Osteocyte (in vitro differentiated cells): ENCODE measurements at places on chromosomes 4 and X. TPM values are rescaled to one million over a fixed set of nuclear protein-coding genes. Genes with fewer than 3 reads are reported as not detected.
A peak's percentile ranks its signal among the peaks of the same experiment; 100 is the strongest.

DNA sequence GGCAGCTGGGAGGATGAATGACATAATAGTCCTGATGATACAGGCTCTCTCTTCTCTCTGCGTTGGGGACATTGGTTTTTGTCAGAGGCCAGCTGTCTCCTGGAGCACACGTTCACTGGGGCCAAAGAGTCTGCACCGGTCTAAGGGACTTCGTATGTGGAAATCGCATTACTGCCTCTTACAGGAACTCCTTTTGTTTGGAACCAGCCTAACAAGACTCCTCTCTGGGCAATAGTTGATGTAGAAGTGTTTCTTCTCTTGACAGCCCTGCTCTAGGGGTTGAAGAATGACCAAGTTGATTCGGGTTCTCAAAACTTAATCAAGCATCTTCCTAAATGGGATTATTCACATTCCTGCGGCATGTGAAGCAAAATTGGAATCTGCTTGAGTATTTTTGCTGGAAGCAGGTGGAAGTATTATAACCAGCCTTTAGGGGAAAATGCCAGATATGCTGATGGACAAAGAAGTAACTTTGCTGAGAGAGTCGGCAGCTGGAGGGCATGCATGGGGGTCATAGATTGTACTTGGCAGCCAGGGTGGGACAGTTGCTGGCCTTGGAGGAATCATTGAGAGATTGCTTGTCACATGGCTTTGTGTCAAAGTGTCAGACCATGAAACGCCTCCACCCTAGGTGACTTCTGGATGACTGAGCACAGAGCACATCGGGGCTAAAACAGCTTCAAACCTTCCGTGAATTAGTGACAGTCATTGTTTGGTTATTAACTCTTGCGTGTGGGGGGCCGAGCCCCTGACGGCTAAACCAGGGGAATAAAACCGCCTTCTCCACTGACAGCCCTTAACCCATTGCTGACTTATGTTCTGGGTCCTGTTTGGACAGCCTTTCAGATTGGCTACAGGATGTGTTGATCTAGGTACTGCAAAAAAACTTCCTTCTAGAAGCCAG lies 34.4 kb upstream of the SLC34A2 start:
- no peak overlapping the region for H3K4me3 ChIP-seq
- no peak for DNase-seq
- H3K27ac ChIP-seq, result no peak overlapping the region
- H3K4me1 ChIP-seq, result no peaks in the 10 kb centered on the region
- no peaks in the 10 kb centered on the region for H3K36me3 ChIP-seq

GRCh38 chrX:1884446-1884845 lies 269.6 kb downstream of the ASMT start:
- H3K4me3 ChIP-seq, result no peak overlapping the region
- DNase-seq, result no peak
- H3K36me3 ChIP-seq, result no peaks in the 10 kb centered on the region
- H3K4me1 ChIP-seq, result no peaks in the 10 kb centered on the region

DNA sequence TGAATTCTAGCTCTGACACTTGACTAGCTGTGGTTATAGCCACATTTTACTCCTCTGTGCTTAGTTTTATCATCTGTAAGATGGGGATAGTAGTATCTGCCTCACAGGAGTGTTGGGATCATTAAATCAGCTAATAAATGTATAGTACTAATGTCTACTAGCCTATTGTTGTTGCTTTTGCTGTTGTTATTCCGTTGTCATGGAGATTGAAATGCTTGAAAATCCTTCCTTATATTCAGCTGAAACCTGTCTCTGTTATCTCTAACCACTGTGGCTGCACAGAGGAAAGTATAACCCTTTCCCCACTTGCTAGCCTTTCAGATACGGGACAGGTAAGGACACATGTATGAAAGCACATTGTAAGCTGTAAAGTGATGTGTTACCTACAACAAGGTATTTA lies 33.9 kb downstream of the CLCN5 start:
- no peak overlapping the region for H3K27ac ChIP-seq
- H3K4me1 ChIP-seq, result no peaks in the 10 kb centered on the region
- no peaks in the 10 kb centered on the region for H3K27me3 ChIP-seq

- peaks cover 10% of the 10 kb centered on the region for H3K4me1 ChIP-seq
- H3K4me3 ChIP-seq, result no peak overlapping the region
- H3K36me3 ChIP-seq, result no peaks in the 10 kb centered on the region
- no peak overlapping the region for H3K27ac ChIP-seq
- no peaks in the 10 kb centered on the region for H3K27me3 ChIP-seq
Observed at GRCh38 chrX:12210971-12211370, 72.7 kb downstream of the FRMPD4 start.

DNA sequence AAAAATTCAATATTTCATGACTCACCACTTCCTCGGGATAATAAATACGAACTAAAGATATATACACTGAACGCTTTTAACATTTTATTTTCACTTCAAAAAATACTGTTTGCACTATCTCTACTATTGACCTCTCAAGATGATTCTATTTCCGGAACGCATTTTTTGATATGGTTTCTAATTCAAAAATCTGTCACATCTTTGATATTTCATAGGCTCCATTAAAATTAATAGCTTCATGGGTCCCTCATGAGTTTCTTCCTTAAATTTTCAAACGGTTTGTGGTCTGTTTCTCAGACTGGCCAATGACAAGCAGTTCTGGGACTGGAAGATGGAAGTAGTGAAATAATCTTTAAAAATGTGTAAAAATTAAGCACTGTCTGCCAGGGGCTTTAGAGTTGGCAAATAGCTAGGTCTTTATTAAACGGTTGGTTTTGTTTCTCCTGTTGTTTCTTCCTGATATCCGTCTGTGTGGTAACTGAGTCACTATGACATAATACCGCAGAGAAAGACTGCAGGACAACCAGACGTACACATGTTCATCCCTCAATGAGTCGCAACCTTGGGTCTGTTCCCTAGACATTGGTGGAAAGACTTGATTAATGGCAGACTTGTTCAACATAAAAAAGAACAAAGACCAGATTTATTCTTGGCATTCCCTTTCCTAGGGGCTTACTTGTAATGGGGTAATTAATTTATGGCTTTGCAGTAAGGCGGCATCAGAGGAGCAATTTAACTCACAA lies 133.8 kb downstream of the PALLD start:
- DNase-seq, result no peak
- peak overlapping the region; percentile 99 for H3K27ac ChIP-seq
- H3K36me3 ChIP-seq, result no peaks in the 10 kb centered on the region
- H3K27me3 ChIP-seq, result no peaks in the 10 kb centered on the region

DNA sequence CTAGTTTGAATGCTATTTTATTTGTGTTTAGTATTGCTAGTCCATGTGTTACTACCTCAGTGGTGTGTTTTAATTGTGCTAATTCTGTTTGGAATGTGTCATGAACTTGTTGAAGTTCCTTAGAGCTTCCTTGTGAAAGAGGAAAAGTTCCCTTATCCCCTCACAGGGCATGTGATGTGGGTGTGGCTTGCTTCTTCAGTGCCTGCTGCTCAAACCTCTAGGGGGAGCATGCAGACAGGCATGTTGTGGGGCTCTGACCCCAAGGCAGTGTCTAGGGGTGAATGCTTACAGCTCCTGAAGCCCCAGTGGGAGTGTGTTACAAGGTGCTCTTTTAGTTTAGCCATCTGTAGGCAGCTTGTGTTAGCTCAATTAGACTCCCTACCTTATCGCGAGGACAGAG lies 86.5 kb downstream of the MAGED4 start:
- H3K4me3 ChIP-seq, result no peak overlapping the region
- no peaks in the 10 kb centered on the region for H3K36me3 ChIP-seq
- DNase-seq, result no peak
- H3K4me1 ChIP-seq, result no peaks in the 10 kb centered on the region
- no peak overlapping the region for H3K27ac ChIP-seq

DNA sequence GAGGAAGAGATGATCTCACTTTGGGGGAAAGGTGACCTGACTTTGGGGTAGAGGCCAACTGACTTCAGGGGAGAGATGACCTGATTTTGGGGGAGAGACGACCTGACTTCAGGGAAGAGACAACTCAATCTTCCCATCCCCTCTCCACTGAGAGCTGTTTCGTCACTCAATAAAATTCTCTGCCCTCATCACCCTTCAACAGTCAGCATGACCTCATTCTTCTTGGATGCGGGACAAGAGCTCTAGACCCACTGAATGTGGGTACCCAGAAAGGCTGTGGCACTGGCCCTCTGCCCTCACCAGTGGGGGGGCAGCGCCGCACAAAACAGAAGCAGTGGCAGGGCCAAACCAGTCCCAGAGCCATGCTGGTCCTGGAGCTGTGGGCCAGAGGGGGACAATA lies 34.6 kb downstream of the ATXN3L start:
- H3K36me3 ChIP-seq, result no peaks in the 10 kb centered on the region
- no peak overlapping the region for H3K4me3 ChIP-seq
- no peak overlapping the region for H3K27ac ChIP-seq
- H3K4me1 ChIP-seq, result peaks cover 61% of the 10 kb centered on the region
- no peak for DNase-seq
- H3K27me3 ChIP-seq, result no peaks in the 10 kb centered on the region

GRCh38 chr4:118801895-118802575 lies 33.9 kb downstream of the SEC24D start:
- DNase-seq, result no peak
- peaks cover 53% of the 10 kb centered on the region for H3K36me3 ChIP-seq
- no peaks in the 10 kb centered on the region for H3K27me3 ChIP-seq
- no peaks in the 10 kb centered on the region for H3K4me1 ChIP-seq

- no peaks in the 10 kb centered on the region for H3K27me3 ChIP-seq
- no peak overlapping the region for H3K27ac ChIP-seq
- no peaks in the 10 kb centered on the region for H3K4me1 ChIP-seq
- DNase-seq, result no peak
Observed at GRCh38 chr4:1499465-1499864, 93.2 kb upstream of the NKX1-1 start.

DNA sequence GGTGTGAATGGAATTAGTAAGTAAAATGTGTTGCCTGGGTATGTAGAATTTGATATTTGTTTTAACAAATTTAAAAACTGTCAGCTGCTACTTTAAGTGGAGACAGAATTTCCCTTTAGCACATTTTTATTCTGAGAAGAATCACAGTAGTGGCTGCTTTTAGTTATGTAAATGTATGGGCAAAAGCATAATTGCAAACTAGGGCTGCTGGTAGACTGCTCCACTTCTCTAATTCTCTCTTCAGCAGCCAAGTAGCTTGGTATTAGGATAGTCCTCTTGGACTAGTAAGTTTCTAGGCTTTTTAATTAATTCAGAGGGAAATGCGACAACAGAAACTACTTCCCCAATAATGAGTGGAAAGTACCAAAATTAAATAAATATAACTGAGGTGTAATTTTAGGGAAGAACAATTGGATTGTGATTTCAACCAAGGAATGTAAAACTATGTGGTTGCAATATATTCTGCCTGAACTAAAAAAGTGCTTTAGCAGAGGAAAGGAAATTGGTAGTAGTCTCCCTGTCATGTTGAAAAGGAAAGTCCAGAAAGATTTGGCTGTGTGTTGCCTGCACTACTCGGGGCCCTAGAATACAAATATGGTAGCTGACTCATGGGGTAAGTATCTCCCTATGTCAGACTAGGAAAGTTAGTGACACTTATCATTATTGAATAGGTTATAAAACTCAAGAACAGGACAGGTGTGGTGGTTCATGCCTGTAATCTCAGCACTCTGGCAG lies 9.2 kb upstream of the EIF4E start:
- no peaks in the 10 kb centered on the region for H3K27me3 ChIP-seq
- no peak for DNase-seq
- no peaks in the 10 kb centered on the region for H3K36me3 ChIP-seq

DNA sequence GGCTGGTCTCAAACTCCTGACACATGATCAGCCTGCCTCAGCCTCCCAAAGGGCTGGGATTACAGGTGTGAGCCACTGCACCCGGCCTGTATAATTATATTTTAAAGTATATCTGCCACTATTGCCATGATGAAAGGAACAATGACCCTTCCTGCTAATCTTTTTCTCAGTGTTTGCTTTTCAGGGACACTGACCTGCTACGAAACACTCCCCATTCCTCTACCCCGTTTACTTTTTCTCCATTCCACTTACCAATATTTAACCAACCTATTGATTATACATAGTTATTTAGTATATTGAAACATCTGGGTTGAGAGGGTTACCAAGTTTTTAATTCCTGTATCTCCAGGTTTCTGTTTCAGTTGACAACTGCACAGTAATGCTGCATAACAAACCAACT lies 331.9 kb upstream of the NDST3 start:
- H3K4me1 ChIP-seq, result no peaks in the 10 kb centered on the region
- no peaks in the 10 kb centered on the region for H3K36me3 ChIP-seq
- H3K27me3 ChIP-seq, result no peaks in the 10 kb centered on the region

GRCh38 chr4:152100379-152101201 lies 339.8 kb upstream of the GATB start:
- DNase-seq, result peak; percentile 51
- H3K27me3 ChIP-seq, result no peaks in the 10 kb centered on the region
- no peaks in the 10 kb centered on the region for H3K36me3 ChIP-seq
- no peak overlapping the region for H3K27ac ChIP-seq
- peaks cover 7% of the 10 kb centered on the region for H3K4me1 ChIP-seq
- no peak overlapping the region for H3K4me3 ChIP-seq

DNA sequence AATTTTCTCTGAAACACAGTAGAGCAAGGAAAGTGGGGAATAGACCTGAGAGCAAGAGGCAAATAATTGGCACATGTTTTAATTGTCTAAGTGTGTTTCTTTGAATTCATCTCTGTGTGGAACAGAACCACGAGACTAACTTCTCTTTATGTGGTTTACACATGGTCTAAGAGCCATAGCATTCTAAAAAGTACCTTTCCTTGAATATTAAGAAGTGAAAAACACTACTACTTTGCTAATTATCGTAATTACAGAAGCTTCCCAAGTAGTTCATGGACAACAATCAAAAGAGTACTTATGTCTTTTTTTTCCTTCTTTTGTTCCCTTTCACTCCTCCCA lies 2.9 kb upstream of the CYBB start:
- H3K4me1 ChIP-seq, result no peaks in the 10 kb centered on the region
- no peaks in the 10 kb centered on the region for H3K36me3 ChIP-seq

DNA sequence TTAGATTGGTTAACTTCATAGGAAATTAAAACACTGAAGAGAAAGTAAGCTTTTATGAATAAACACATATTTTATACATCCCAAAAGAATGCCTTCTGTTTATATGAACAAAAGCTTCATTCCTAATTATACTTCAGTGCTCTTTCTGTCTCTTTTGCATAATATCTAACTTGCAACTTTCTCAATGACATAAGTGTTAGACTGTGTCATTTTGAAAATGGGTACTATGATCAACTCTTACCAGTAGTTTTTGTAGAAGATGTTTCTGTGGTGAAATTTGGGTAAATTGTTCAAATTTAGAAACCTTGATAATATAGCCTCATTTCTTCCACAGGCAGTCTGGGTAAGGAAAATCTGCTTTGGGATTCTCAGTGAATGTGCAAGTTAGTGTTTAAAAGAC lies 991.4 kb downstream of the CCSER1 start:
- no peaks in the 10 kb centered on the region for H3K36me3 ChIP-seq
- peaks cover 5% of the 10 kb centered on the region for H3K27me3 ChIP-seq
- no peaks in the 10 kb centered on the region for H3K4me1 ChIP-seq
- H3K4me3 ChIP-seq, result no peak overlapping the region
- no peak for DNase-seq

- H3K27ac ChIP-seq, result no peak overlapping the region
- H3K4me3 ChIP-seq, result no peak overlapping the region
- peaks cover 13% of the 10 kb centered on the region for H3K4me1 ChIP-seq
Observed at GRCh38 chr4:182768838-182769237, 148.3 kb downstream of the DCTD start.

- no peaks in the 10 kb centered on the region for H3K27me3 ChIP-seq
- peaks cover 60% of the 10 kb centered on the region for H3K4me1 ChIP-seq
- no peak for DNase-seq
Observed at GRCh38 chrX:9467146-9467545, 2.3 kb downstream of the TBL1X start.

ADAMTS3 gene
- total RNA-seq, result 0.94 and 1.4 TPM in 2 replicates

SASH3 gene
- not detected in 2 replicates for total RNA-seq

JADE1 gene
- total RNA-seq, result 19.7 and 20.4 TPM in 2 replicates

TDO2 gene
- total RNA-seq, result not detected in 2 replicates

GLRB gene
- total RNA-seq, result 16.7 and 19.4 TPM in 2 replicates

TBCK gene
- total RNA-seq, result 47.7 and 49.9 TPM in 2 replicates

SYP gene
- total RNA-seq, result 1.5 and 2.3 TPM in 2 replicates

HPSE gene
- total RNA-seq, result 4.9 and 6.1 TPM in 2 replicates
